ENCODE measurements at places on chromosomes 4 and X.

- no peak for DNase-seq
Observed at GRCh38 chrX:57406149-57406548, 119.6 kb downstream of the FAAH2 start.

GRCh38 chr4:33080275-33080674 is 2360.1 kb downstream of the PCDH7 start:
- DNase-seq: no peak

DNA sequence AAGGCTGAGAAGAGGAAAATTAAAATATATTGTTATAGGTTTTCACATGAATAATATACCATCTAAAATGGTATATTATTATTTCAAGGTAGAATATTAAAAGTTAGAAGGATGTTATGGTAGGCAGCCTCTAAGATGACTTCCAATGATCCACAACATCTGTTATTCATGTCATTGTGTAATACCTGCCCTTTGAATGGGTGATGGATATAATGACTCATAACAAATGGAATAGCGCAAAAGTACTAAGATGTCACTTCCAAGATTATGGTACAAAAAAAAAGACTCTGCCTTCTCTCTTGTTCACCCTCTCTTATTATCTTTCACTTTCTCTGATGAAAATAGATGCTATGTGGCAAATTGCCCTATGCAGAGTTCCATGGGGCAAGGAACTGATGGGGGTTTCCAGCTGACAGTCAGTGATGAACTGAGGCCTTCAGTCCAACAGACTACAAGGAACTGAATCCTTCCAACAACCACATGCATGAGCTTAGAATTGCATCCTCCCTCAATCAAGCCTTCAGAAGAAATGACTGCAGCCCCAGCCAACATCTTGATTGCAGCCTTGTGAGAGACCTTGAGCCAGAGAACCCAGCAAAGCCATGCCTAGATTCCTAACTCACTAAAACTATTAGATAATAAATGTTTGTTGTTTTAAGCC is 57.7 kb downstream of the HS6ST2 start:
- DNase-seq: no peak

DNA sequence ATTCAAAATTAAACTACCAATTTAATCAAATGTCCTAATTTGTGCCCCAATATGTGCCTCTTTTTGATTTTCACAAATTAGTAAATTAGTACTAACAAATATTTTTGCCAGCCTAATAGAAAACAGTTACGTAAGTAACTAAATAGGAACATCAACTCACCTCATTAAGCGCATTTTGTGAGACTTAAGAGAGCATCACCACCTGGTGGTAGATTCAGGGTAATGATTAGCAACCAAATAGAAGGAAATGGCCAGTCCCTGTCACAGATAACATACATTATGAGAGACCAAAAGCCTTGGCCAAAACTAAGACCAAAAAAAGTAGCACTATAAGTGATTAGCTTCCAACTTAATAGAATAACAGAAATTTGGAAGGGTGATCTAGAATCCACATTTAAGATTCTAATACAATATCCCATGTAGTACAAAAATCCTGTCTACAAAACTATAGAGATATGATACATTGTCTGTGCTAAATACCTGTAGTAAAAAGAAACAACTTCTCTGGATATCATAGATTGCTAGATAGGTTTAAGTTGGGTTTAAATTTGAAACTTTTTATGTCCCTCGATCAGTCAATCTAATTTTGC is 46.7 kb downstream of the C4orf46 start:
- DNase-seq: no peak

GRCh38 chr4:138344054-138344453 is 101.9 kb upstream of the SLC7A11 start:
- no peak for DNase-seq

DNA sequence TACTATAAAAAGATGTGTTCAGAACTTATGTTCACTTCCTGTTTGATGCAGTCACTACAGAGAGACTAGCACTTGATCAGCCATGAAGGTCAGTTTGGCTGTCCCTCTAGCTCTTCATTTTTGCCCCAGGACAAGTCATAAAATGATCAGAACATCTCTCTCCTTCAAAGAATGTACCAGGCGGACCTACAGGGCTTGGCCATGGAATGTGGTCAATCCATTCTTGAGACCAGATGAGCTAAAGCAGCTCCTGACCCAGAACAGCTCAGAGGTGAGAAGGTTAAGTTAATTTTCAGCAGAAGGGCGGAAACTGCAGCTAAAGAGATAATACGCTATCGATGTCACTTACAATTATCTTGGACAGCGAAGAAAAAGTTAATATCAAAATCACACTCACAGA is 49.2 kb upstream of the TAB3 start:
- no peak for DNase-seq

GRCh38 chrX:129737916-129738315 is 863 bp upstream of the XPNPEP2 start:
- DNase-seq: no peak

All from CD4-positive, alpha-beta memory T cell (primary cell).